Dorsolateral prefrontal cortex (tissue), 122 donors: ENCODE measurements at places on chromosomes 5 and 9.

DNA sequence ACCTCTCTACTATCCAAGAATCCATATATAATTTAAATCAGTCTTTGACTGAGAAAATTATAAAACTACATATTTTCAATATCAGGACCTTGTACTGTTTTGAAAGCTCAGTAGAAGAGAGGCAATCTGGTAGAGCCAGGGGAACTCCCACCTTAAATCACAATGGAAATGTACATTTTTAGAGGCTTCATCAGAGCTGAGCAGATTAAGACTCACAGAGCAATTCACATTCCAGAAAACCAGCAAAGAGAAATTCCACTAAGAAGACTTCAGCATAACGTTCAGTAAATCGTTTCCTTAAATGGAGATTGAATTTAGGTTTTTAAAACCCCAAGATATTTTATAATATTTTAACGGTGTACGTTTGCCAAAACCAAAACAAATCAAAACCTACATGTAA, 227.8 kb upstream of the TRPM3 start:
- no peak for DNase-seq

DNA sequence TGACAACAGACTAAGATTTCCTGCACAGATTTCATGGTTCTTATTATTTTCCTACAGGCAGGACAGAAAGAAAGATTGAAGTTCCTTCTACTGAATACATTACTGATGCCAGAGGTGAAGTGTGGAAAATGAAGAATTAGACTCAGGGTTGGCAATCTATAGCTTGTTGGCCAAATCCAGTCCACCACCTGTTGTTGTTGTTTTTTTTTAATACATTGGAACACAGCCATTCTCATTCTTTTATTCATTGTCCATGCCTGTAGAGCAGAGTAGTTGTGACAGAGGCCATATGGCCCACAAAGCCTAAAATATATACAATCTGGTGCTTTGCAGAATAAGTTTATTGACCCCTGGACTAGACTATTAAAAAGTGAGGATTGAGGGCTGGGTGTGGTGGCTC, 5.8 kb upstream of the PLPPR1 start:
- no peak for DNase-seq

DNA sequence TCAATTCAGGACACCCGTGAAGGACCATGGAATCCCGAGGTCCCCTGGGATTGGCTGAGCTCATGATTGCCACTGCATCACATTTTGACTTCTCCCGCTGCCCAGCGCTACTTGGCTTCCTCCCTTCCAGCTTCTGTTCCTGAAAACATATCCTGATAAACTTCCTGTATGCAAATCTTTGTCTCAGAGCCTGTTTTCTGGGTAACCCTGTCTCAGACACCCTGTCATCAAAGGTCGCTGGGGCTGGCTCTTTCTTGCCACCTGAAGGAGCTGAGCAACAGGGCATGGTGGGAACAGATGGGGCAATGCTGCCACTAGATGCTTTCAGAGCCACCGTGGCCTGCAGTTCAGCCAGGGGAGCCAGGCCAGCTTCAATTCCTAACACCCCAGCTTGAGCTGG, 154.3 kb upstream of the TBC1D2 start:
- DNase-seq: no peak

GRCh38 chr5:179516221-179516620, 34.1 kb upstream of the RUFY1 start:
- DNase-seq: no peak

GRCh38 chr5:149108651-149109280, 32.5 kb upstream of the ABLIM3 start:
- no peak for DNase-seq

DNA sequence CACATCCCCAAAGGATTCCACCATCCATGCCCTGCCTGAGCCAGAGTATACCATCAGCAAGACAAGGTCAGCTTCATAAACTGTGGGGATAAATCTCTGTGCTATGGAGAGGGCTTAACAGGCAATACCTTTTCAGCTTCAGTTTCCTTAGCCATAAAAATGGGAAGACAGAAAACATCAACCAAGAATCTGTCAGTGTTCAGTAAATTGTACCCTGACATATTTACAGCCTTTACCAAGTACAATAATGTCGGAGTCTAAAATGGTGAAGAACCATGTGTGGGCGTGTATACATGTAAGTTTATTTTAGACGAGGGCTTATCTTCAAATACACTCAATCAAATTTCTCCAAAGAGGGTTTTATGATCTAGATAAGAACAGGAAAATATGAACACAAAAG, 94.7 kb downstream of the ELAVL2 start:
- no peak for DNase-seq
